ENCODE measurements at places on chromosomes 3 and 15.

DNA sequence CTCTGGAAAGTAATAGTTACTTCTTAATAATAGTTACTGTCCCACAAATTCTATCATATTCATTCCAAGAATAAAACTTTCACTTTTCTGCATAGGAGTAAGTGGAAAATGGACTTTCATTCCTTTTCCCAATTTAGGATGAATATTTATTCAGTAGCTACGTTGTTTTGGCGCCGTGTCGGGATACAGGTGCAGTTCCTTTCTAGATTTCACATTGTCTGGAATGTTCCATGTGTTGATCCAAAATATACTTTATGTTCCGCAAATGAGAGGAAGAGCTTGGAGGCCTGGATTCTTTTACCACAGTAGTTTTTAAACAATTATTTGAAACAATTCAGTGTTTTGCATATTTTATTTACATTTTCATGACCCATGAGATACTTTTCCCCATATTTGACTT, 22.8 kb upstream of the PPARG start:
- DNase-seq, result no peak

- peak; percentile 62 for DNase-seq
These were observed 419.3 kb downstream of the MAGI1 start for GRCh38 chr3:65619451-65619881.

DNA sequence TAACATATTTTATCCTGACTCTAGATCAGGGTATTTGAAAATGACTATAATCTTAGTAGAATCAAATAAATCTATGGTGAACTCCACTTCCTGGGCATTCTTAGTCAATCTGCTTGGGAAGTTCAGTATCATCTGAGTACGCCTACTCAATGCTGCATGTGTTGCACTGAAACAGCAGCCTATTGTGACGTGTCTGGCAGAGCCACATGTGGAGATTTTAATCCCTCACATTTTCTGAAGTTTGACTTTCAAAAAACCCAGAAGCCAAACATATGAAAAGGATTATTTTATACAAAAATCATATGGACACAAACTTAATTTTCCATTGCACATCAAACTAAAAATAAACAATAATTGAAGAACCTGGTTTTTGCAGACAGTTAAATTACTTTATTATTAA, 798.3 kb downstream of the ROBO1 start:
- DNase-seq, result no peak

DNA sequence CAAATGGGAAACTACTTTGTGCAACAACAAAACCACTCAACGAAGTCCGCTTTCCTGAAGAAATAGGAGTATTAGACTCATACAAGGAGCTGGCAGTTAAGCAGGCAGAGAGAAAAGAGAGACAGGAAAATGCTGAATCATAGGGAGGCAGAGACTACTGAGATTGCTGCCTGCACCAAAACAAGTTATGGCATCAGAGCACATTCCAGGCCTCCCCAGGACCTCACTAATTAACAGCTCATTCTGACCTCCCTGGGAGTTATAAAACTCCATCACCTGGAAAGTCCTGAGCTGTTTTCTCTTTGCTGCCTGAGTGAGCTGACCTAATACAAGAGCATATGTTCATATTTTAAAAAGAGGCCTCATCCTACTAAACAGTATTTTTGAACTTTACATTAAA, 741.0 kb downstream of the MCTP2 start:
- DNase-seq, result no peak

DNA sequence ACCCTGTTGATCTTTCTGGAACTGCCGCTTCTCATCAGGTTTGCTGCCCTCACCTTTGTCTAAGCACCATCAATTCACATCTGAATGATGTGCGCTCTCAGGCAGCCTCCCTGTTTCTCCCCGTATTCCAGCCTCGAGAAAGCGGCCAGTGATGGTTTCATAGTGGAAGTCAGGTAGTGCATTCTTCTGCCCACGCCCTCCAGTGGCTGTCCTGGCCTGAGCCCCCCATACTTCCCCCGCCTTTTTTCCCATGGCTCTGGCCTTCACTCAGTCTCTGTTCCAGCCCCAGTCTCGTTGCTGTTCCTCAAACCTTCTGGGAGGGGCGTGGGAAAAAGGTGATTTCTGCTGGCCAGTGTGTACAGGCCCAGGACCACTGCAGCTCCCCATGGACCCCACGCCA, 101.3 kb downstream of the ASB7 start:
- no peak for DNase-seq

GRCh38 chr3:170829546-170830272, 40.3 kb downstream of the RPL22L1 start:
- DNase-seq, result no peak

DNA sequence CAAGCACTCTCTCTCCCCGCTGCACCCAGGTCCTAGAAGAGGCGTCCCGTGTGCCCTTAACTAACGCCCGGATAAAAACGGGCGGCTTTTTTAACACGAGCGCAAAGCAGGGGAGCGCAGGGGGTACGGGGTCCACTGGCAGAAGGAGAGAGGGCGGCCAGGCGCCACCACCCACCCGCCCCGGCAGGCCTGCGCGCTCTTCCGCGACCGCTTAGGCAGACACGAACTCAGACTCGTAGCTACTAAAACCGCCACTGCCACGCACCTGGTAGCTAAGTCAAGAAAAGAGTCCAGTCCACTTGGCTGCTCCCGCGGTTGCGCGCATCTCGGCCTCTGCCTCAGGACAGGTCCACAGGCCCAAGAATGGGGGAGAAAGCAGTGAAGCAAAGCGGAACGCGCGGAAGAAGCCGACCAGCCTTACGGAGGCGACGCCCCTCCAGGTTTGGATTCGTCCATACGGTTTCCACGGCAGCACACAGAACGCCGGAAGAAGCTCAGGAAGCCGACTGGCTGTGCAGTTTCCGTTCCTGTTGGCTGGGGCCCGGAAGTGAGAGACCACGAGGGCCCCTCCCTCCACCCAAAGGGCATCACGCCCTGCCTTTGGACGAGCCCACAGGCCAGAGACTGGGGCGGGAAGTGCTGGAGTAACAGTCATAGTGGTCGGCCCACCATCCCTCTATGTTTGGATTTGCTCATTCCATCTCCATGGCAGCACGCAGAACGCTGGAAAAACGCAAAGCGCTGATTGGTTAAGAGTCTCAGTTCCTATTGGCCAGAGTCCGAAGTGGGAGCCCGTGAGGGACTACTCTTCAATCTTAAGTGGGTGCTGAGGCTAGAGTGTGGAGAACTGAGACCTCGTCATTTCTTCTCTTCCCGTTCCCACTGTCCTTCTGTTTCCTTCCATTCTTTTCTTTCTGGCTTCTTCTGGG, at the start of gene ULK4:
Gene ULK4 (minus strand): TSS at position 353 of the 929 bp plus-strand sequence. CDS start 7,344 bp downstream, outside the sequence.
- peak; percentile 99 for DNase-seq

- no peak for DNase-seq
These were observed 16.5 kb downstream of the UROC1 start for GRCh38 chr3:126501054-126501453.

GRCh38 chr15:50865515-50866353, 42.7 kb upstream of the AP4E1 start:
- no peak for DNase-seq

DNA sequence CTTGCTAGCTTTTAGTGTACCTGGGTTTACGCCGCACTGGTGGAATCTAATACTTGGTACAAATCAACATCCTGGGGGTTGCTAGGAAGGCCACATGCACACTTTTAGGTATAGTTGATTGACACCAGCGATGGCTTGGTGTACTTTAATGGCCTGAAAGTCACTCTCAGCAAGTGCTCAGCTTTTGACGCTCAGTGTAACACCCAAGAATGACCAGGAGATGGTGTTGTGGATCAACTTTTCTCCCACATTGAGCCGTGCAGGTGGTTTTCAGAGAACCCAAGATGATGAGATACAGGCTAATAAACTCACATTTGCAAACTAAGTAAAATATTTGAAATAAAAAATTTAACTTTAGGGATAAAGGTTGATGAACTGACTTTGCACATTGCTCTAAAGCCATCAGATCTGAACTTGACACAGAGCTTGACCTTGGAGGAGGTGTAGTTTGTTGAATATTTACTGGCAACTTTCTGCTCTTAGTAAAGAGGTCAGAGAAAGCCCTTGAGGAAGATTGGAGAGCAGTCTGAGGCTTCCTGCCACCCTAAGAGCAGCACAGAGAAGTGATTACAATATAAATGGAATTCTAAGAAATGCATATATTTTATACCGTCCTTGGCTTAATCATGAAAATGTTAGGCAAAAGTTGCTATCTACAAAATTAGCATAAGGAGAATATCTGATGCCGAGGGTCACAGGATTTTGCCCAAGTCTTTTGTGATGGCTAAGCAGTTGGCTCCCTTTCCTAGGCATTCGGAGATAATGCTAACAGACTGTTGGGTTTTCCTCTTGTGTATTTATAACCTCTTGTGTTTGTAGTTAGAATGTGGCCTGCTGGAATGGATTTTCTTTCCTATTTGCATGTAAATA, 143.4 kb upstream of the RASGRP1 start:
- DNase-seq, result peak; percentile 84

GRCh38 chr3:29099296-29099695, 181.6 kb upstream of the RBMS3 start:
- DNase-seq, result no peak

DNA sequence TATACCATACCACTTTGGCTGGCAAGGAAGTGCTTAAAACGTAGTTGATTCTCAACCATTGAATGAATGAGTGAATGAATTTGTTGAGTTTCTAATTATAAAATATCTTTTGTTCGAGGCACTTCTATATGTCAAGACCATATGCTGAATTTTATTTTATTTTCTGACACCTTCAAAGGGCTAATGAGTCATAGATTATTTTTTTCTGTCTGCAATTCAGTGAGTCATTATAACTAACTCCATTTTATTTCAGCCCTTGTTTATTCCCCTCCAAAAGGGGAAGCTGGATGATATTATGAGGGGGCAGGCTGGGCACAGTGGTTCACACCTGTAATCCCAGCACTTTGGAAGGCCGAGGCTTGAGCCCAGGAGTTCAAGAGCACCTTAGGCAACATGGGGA, 142.4 kb downstream of the P2RY1 start:
- no peak for DNase-seq

DNA sequence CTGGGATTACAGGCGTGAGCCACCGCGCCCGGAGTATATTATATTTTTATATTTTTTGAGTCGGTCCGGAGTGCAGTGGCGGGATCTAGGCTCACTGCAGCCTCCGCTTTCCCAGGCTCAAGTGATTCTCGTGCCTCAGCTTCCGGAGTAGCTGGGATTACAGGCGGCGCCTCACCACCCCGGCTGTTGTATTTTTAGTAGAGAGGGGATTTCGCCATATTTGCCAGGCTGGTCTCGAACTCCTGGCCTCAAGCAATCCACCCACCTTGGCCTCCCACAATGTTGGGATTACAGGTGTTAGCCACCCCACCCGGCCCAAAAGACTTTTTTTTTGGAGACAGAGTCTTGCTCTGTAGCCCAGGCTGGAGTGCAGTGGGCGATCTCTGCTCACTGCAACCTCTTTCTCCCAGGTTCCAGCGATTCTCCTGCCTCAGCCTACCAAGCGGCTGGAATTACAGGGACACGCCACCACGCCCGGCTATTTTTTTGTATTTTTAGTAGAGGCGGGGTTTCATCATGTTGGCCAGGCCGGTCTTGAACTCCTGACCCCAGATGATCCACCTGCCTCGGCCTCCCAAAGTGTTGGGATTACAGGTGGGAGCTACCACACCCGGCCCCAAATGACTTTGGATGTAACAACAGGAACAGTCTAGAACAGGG, 1.0 kb downstream of the ZNF589 start:
- DNase-seq, result no peak

DNA sequence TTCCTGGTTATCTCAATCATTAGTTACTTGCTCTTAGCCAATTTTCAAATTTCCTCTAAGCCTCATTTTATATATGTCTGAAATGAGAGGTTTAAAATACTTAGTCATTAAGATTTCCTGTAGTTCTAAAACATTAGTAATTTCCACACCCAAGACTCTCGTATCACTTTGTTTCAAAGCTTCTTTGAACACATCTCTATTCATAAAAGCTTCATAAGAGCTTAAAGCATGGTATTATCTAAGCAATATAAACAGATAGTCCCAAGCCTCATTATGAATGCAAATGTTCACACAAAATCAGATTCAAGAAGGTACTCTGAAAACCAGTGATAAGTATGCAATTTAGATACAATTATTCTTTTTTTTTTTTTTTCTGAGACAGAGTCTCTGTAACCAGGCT, 217.0 kb downstream of the FMN1 start:
- no peak for DNase-seq

DNA sequence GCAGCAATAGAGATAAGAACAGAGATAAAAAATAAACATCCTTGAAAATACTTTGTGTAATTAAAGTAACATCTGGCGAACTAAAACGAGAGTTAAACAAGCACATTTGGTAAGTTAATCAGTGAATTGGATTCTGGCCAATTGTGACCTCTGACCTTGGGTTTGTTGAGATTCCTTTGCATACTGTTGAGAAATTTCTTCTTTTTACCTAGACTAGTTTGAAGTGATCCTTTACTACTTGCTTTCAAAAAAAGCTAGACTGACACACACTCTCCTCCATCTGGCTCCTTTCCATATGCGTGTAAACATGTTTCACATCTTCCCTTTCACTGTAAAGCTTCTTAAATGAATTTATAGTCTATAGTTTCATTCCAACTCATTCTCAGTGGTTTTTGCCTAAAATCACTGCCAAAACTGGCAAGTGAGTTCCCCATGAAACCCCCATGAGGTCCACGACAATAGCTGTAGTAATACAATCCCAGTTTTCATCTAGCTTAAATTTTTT, 17.3 kb upstream of the GBE1 start:
- no peak for DNase-seq

- no peak for DNase-seq
These were observed 217.0 kb downstream of the ZNF621 start for GRCh38 chr3:40741729-40742128.

GRCh38 chr15:60423537-60423936, 25.8 kb upstream of the ANXA2 start:
- peak; percentile 54 for DNase-seq
